ENCODE measurements at places on chromosomes 2 and 18.

DNA sequence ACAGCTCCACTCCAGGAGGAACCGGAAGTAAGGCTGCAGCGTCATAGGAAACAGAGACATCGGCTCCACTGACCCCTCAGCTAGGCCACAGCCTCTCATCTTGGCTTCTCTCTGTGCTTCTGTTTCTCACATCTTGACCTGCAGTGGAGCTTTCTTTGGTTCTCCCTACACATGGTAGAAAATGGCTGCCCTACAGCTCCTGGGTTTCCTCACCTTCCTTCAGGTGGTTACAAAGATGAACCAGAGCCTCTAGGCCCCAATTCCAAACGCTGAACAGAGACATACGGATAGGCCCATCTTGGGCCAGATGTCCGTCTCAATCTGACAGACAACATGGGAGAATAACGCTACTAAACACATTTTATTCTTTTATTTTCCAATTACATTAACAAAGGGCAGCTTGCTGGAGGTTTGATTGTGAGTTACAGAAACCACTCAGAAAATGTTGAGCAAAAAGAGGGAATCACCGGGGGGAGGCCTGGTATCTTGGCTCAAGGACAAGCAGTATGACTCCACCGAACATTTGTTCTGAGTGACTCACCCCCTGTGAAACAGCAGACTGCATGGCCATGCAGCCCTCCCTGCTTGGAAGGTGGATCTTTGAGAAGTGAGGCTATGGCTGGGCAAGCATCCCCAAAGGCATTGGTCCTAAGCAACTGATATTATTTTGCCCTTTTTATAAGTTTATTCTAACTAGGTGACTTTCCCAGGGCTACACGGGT, 303.5 kb downstream of the CDCA7 start:
- peak; percentile 80 for DNase-seq

DNA sequence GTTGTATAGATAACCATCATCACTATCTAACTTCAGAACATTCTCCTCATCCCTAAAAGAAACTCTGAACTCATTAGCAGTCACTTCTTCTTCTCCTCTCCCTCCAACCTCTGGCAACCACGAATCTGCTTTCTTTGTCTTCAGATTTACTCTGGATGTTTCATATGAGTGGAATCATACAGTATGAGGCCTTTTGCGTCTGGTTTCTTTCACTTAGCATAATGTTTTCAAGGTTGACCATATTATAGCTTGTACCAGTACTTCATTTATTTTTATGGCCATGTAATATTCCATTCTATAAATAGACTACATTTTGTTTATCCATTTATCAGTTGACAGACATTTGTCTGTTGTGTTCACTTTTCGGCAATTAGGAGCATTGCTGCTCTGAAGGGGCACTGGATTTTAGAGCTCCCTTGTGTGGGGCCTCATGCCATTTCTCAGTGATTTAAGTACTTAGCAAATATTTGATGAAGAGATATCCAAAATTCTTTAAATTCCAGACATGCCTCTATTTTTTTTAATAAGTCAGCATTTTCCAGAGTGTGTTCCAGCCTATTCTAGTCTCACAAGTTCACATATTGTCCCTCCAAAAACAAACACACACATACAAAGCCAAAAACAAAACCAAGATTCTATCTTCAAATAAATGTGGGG, 22.5 kb upstream of the MAP3K20 start:
- DNase-seq: no peak

- no peak for DNase-seq
Measured at GRCh38 chr2:150520033-150520432, 32.6 kb upstream of the RND3 start.

GRCh38 chr2:206056286-206056685, 29.7 kb downstream of the INO80D start:
- no peak for DNase-seq

DNA sequence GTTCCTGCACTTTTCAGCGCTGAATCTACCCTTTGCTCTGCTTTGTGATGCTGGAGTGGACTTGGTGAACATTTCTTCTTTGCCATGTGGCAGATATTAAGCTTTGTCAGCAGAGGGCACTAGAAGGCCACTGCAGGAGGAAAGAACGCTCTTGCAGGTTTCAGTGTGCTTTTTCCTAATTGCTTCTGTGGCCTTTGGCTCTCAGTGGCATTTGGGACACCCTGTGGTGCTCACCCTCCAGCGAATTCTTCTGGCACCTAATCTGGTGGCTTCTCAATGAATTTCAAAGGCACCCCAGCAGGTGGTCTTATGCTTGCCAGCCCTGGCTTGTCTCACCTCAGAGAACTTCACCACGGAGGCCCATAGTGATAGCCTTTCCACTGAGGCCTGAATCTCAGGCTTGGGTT, 146.7 kb downstream of the MYO3B start:
- peak; percentile 7 for DNase-seq

DNA sequence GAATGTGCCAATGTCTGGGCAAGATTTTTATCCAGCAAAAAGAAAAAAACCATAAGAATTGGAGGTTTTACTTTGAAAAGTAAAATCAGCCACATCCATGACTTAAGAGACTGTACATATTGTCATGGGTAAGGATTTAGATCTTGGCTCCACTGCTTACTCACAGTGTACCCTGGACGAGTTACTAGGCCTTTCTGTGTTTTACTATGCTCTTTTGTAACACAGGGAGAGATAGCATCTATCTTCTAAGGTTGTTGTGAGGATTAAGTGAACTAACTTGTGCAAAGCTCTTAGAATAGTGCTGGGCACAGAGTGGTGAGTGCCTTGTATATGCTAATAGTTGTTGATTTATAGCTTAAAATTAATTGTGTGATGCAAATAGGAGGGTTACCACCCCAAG, 255.9 kb downstream of the NEDD4L start:
- no peak for DNase-seq

GRCh38 chr2:179412112-179412511, 147.5 kb upstream of the SESTD1 start:
- DNase-seq: peak; percentile 8

DNA sequence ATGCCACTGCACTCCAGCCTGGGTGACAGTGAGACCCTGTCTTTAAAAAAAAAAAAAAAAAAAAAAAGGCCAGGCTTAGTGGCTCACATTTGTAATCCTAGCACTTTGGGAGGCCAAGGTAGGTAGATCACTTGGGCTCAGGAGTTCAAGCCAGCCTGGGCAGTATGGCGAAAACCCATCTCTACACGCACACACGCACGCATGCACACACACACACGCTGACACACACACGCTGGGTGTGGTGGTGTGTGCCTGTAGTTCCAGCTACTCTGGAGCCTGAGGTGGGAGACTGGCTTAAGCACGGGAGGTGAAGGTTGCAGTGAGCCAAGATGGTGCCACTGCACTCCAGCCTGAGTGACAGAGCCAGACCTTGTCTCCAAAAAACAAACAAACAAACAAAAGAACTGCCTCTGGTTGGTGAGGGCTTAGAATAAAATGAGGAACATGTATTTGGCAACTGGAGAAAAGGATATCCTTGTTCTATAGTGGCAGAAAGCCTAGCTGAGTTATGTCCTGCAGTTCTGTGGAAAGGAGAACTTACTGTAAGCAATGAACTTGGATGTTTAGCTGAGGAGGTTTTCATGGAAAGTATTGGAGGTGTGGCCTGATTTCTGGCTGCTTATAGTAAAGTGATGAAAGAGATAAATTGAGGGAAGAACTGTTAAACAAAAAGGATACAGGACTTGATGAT, 34.0 kb downstream of the HAT1 start:
- no peak for DNase-seq

- no peak for DNase-seq
Measured at GRCh38 chr2:74010087-74010541, 25.4 kb downstream of the TET3 start.

DNA sequence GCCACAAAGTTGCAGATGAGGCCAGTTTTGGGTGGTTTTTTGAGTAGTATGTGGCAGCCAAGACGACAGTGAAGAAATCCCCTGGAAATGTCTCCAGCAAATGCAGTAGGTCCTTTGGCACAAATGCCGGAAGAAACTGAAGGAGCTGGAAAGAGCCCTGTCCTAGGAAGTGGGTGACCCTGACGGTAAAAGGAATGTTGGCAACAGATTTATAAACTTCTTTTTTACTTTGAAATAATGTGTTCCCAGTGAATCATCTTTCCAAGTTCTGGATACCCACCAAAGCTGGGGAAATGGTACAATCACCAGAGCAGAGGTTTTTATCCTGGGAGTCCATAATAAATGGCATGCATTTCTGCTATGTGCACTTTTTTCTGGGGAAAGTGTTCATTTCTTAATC, 112.9 kb downstream of the CSRNP3 start:
- DNase-seq: no peak

GRCh38 chr2:125874564-125874963, 781.4 kb upstream of the GYPC start:
- no peak for DNase-seq

DNA sequence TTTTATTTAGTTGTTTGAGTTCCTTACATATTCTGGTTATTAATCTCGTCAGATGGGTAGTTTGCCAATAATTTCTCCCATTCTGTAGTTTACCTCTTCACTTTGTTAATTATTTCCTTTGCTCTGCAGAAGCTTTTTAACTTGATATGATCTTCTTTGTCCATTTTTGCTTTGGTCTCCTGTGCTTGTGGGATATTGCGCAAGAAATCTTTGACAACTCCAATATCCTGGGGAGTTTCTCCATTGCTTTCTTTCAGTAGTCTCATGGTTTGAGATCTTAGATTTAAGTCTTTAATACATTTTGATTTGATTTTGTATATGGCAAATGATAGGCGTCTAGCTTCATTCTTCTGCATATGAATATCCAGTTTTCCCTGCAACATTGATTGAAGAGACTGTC, 389.2 kb downstream of the LRP1B start:
- DNase-seq: no peak

- peak; percentile 32 for DNase-seq
Measured at GRCh38 chr18:44098551-44099098, 582.1 kb upstream of the SETBP1 start.

DNA sequence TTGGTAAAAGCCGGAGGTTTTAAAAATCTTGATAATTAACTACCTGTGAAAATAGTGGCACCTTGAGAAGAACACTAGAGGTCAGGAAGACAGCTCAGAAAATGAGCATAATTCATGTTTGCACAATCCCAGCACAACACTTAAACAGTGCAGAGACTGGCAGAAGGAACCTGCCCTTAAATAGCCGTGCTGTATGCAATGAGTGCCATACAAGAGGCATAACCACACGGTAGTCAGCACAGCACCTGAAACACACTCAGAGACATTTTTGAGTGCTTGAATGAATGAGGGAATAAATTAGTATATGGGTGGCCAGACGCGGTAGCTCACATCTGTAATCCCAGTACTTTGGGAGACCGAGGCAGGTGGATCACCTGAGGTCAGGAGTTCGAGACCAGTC, 164.9 kb downstream of the PAX3 start:
- no peak for DNase-seq

GRCh38 chr2:75053484-75054112, 95.2 kb downstream of the POLE4 start:
- DNase-seq: no peak

- no peak for DNase-seq
Measured at GRCh38 chr2:28528206-28528605, 32.3 kb downstream of the PLB1 start.

- DNase-seq: no peak
Measured at GRCh38 chr18:22670914-22671313, 253.2 kb upstream of the CTAGE1 start.

GRCh38 chr2:72694715-72695496, 130.9 kb downstream of the EXOC6B start:
- peak; percentile 29 for DNase-seq

DNA sequence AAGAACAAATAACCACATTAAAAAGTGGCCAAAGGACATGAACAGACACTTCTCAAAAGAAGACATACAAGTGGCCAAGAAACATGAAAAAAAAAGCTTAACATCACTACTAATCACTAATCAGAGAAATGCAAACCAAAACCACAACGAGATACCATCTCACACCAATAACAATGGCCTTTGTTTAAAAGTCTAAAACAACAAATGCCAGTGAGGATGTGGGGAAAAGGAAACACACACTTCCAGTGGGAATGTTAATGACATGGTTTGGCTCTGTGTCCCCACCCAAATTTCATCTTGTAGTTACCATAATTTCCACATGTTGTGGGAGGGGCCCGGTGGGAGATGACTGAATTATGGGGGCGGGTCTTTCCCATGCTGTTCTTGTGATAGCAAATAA, 147.1 kb downstream of the GALNT1 start:
- no peak for DNase-seq

- DNase-seq: no peak
Measured at GRCh38 chr18:31667185-31667584, 17.2 kb downstream of the B4GALT6 start.

- DNase-seq: no peak
Measured at GRCh38 chr18:36341944-36342343, 44.4 kb downstream of the FHOD3 start.

- no peak for DNase-seq
Measured at GRCh38 chr18:42067518-42067917, 112.5 kb downstream of the PIK3C3 start.

- DNase-seq: no peak
Measured at GRCh38 chr2:60492548-60492947, 60.9 kb downstream of the BCL11A start.

- no peak for DNase-seq
Measured at GRCh38 chr18:11322006-11322405, 172.6 kb upstream of the PIEZO2 start.

- DNase-seq: no peak
Measured at GRCh38 chr18:77115192-77115953, 17.2 kb downstream of the MBP start.

- no peak for DNase-seq
Measured at GRCh38 chr18:28995319-28995718, 818.4 kb upstream of the CDH2 start.

DNA sequence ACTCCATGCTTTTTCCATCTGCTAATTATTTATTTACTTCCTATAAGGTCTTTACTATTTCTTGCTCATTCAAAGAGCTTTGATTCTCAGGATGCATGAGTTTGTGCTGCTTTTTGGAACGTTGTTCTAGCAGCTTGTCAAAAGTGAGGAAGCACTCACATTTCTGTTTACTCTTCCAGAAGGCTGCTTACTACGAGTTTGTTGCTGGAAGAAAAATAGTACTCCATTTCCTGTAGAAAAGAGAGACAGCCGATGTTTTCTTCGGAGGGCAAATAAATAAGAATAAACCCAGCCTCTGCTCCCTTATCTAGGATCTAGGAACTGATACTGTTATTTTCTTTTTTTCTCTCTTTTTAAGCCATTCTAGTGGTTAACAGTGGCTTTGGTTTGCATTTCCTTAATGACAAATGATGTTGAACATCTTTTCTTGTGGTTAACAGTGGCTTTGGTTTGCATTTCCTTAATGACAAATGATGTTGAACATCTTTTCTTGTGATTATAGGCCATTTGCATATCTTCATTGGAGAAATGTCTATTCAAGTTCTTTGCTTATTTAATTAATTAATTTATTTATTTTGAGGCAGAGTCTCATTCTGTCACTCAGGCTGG, 20.5 kb downstream of the CYP27A1 start:
- no peak for DNase-seq

- no peak for DNase-seq
Measured at GRCh38 chr2:223082706-223083105, 30.7 kb downstream of the KCNE4 start.

Data from AG09309 (cell line).